ENCODE measurements at places on chromosomes 12 and 14.

DNA sequence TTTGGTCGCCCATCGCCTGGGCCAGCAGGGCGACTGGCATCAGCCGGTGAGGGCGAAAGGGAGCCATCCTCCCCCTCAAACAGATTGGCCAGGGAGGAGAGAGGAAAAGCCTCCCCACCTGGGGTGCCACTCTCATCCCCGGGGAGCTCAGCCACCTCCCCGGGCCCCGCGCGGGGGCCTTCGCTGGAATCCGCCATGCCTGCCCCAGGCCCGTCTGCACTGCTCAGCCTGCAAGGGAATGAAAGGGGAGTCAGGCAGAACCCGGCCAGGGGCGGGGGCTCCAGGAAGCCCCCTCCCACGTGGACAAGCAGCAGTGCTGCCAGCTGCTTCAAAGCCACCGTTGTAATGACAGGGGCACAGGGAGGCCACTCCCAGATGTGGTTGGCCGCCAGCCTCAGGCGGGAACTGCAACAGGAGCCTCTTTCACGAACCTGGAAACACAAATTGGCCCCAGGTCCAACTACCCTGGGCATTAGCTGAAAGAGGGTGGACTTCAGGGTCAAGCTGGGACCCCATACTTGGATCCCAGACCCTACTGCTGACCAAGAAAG is 18.5 kb downstream of the TRPV4 start:
- no peak for DNase-seq

GRCh38 chr14:76701981-76702380 is 59.3 kb upstream of the VASH1 start:
- DNase-seq: no peak

DNA sequence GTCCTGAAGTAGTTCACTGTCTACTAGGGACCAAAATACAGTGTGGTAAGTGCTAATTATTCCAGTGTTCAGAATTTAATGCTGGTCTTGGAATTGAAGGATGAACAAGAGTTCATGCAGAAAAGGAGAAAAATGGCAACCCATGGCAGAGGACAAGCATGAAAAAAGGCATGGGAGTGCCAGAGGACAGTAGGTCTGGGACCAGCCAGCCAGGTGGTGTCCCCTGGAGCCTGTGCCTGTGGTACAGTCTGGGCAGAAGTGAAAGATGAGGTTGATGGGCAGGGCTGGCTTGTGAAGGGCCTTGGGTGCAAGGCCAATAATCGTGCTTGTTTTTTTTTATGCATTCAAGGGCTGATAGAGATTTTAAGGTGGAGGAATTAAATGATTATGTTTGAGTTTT is 21.0 kb downstream of the C12orf75 start:
- no peak for DNase-seq

- DNase-seq: no peak
Observed at GRCh38 chr14:76498976-76499375, 123.0 kb downstream of the ESRRB start.

- DNase-seq: no peak
Observed at GRCh38 chr14:53968726-53969125, 12.1 kb upstream of the BMP4 start.

DNA sequence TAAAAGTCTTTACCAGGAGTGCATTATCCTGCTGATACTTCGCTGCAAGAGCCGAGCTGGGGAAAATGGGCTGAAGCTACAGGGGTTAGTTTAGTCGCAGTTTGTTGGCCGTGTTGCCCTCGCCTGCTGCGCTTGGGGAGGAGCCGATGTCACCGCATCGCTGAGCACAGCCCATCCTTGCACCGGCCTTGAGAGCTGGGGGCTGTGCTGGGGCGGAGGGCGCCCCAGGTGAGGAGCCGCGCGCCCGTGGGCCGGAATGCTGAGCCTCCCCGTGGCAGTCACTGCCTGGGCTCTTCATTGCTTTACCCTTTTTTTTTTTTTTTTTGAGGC is 50.0 kb downstream of the ADGRD1 start:
- DNase-seq: no peak

- peak; percentile 37 for DNase-seq
Observed at GRCh38 chr12:45543887-45544286, 185.6 kb upstream of the ARID2 start.

- no peak for DNase-seq
Observed at GRCh38 chr12:90102957-90103652, 394.5 kb upstream of the ATP2B1 start.

DNA sequence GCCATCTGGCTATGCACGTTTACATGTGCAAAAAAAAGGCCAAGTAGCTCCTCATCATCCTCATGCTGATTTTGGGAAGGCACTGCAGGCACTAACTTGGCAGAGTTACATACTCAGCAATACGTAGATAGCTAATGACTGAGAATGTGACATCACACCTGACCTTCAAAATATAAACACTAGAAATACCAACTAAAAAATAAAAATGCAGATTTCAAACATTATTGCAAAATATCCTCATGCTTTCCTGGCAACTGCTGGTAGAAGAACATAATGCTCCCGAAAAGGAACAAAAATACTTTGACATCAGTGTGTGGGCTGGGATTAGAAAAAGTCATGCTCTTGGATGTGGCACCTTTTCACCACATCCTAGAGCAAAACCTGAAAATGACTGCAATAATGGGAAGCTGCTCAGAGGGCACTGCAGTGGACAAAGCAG is 153.2 kb upstream of the ABCD2 start:
- DNase-seq: no peak

- no peak for DNase-seq
Observed at GRCh38 chr12:122205053-122205925, 1.8 kb downstream of the B3GNT4 start.

- no peak for DNase-seq
Observed at GRCh38 chr12:121300083-121300819, 3.7 kb upstream of the CAMKK2 start.

GRCh38 chr12:31477687-31478086 is 113.2 kb downstream of the DENND5B start:
- no peak for DNase-seq

- DNase-seq: no peak
Observed at GRCh38 chr14:61222388-61222787, 58.8 kb downstream of the TMEM30B start.

DNA sequence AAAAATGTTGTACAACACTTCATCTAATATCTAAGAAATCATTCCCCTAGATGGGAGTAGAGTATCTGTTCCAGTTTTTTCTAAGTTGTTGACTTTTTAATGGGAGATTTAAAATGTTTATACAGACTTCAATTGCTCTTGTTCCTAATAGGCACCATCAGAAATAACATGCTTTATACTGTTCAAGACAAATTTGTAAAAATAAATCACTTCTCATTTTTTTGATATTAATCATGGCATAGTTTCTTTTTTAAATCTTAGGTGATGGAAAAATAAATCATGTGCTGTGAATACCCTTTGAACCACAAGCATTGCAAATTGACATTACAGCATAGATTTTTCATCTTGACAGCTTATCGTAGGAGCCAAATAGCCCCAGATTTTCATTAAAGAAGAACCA is 473.5 kb upstream of the MGAT4C start:
- DNase-seq: no peak

- peak; percentile 30 for DNase-seq
Observed at GRCh38 chr14:51369814-51370213, 129.8 kb downstream of the TMX1 start.

- DNase-seq: no peak
Observed at GRCh38 chr14:67396381-67396970, 15.5 kb downstream of the PLEK2 start.

DNA sequence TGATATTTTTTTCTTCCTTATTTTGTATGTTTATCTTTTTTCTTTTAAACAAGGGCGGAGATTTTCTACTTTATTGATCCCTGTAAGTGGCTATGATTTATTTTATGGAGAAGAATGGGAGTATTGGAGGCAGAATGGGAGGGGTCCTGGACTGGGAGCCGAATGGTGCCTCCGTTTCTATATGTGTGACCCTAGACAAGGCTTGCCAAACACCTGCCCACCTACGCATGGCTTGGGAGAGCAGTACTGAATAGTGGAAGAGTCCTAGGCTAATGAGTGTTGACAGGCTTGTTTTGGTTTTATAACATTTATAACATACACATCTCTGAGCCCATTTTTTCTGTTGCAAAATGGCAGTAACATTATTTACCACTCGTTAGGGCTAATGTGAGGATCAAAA is 29.0 kb downstream of the STK38L start:
- no peak for DNase-seq

DNA sequence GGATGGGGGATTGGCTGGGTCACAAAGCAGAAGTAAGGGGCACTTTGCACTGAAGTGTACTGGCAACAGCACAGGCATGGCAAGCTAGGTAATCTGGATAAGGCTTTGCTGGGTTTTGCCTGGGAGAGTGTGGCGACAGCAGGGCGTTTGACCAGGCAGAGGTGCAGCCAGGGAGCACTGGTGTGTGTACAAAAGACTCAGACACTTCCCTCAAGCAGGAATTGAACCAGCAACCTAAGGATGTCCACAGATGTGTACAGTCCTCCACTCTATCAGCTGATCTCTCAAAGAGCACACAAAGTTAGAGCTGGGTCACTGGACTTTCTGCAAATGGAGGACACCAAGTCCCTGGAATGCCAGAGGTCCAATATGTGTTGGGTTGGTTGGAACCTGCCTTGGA is 15.4 kb upstream of the RNASE4 start:
- no peak for DNase-seq

- DNase-seq: peak; percentile 51
Observed at GRCh38 chr14:55430024-55430690, 10.3 kb downstream of the TBPL2 start.

DNA sequence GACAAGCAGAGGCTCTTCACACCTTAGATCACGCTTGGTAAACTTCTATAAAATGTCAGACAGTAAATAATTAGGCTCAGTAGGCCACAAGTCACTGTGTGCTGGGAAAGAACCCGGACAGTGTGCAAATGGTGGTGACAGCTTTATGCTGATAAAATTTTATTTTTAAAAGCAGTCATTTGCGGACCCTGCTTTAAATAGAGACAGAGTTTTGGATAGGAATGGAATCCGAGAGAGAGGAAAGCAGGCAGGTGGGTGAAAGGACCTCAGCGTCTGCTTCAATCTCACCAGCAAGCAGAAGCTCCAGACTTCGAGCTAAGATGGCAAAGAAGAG is 21.4 kb downstream of the ANKLE2 start:
- no peak for DNase-seq

DNA sequence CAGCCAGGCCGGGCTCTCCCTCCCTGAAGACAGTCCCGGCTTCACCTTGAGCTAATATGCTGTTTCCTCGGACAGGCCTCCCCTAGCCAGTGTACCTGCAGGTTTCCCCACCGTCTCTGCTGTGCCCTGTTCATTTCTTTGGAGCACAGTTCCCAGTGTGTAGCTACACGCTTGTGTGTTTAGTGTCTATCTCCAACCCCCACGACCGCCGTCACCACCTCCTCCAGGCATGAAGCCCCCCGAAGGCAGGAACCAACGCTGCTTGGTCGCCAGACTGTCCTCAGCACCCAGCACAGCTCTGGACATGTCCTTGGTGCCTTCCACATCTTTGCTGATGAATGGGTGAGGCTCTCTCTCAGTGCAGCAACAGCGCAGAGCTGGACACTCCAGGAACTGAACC is 26.2 kb upstream of the PLEKHG6 start:
- DNase-seq: no peak

GRCh38 chr14:70020352-70021170 is 141.3 kb downstream of the SMOC1 start:
- no peak for DNase-seq

GRCh38 chr14:71594821-71595220 is 337.4 kb upstream of the RGS6 start:
- no peak for DNase-seq

GRCh38 chr12:57736741-57737466 is 1.6 kb downstream of the AGAP2 start:
- DNase-seq: no peak

GRCh38 chr12:128091101-128091720 is 175.8 kb upstream of the TMEM132C start:
- DNase-seq: no peak

DNA sequence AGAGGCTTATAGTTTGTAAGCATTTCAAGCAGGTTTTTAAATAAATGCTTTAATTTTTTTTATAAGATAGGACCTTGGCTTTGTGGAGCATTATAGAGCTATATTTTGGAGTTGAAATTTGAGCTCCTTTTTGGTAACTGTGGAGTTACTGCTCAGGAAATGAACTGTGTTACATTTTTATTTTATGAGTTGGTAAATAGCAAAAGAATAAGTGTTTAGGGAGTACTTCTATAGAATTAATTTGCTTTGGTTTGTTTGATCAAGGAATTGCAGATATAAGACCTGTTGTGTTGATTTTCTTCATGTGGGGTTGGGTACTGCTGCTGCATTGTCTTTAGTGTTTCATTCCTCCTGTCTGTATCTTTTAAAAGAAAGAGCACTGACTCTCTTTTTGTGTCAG is 3.5 kb downstream of the ATP2A2 start:
- no peak for DNase-seq

- DNase-seq: no peak
Observed at GRCh38 chr14:72776701-72777261, 117.1 kb downstream of the DPF3 start.

DNA sequence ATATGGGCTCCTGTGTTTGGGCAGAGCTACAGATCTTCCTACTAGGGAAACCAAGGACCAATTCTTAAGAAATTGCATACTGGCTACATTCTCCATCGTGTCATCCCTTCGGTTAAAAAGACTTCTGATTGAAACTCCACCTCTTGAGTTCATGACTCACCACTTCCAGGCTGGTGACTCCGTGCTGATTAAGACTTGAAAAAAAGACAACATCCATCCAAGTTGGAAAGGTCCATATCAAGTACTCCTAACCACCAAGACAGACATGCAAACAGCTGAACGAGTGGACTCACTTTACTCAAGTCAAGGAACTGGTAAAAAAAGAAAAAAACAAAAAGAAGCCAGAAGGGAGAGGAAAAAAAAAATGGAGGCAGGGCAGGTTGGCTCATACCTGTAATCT is 63.4 kb downstream of the APOBEC1 start:
- DNase-seq: no peak

DNA sequence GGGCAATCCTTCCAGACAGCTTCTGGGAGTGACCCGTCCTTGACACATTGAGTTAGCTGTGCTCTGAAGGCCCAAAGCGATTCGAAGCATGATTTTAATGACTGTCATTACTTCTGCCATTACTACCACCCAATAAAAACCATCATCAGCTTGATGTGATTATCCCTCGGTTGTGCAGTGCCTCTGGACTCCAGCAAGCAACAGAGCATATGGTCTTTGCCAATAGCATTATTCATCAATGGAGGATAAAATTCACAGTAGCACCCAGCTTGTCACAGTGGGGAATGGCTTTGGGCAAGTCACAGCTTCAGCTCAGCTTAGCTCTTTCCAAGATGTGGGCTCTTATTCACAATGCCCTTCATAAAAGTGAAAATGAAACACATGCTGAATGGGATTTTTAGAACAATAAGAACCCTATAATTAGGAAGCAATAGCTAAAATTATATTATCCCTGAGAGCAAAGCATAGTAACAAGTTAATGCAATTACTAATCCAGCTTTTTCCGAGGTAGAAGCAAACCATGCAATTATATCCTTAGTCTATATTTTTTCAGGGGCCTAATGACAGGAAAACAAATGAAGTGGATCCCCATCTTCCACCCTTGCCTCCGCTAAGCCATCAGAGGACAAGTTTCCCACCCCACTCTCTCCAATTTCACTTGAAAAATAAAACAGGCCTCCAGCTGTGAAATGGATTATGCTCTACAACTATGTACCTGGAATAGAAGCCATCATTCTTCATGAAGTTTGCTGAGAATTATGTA is 163.0 kb upstream of the EEA1 start:
- DNase-seq: no peak

- DNase-seq: no peak
Observed at GRCh38 chr12:25286837-25287236, 36.1 kb upstream of the KRAS start.

- no peak for DNase-seq
Observed at GRCh38 chr12:70305794-70306193, 60.3 kb upstream of the KCNMB4 start.
